ENCODE measurements at places on chromosomes 13 and 19. TPM values are rescaled to one million over a fixed set of nuclear protein-coding genes. Genes with fewer than 3 reads are reported as not detected.
A peak's percentile ranks its signal among the peaks of the same experiment; 100 is the strongest.

- DNase-seq = no peak
Observed at GRCh38 chr19:1503089-1503924, 9.5 kb downstream of the ADAMTSL5 start.

PSG6 gene
- total RNA-seq = 0.17 TPM

OR7C1 gene
- not detected for total RNA-seq

SYT5 gene
- 0.50 TPM for total RNA-seq

DNA sequence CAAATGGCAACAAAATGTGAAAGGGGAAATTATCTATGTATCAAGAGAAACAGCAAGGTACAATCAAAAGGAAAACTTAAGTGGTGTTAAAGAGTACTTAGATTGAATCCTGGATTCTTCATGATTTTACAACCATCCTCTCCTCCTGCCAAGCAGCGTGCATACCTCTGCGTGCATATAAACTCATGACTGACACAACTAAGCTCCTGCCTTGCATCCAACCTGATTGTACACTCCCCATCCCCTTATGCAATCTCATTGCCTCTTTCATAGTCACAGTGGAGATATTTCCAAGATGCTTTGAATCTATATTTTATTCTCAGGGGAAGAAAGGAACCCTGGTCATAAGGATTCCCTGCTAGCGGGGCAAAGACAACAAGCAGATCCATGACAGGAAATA, 499.9 kb downstream of the KCTD12 start:
- DNase-seq = no peak

GRCh38 chr19:4748589-4748988, 24.9 kb upstream of the DPP9 start:
- no peak for DNase-seq

DNA sequence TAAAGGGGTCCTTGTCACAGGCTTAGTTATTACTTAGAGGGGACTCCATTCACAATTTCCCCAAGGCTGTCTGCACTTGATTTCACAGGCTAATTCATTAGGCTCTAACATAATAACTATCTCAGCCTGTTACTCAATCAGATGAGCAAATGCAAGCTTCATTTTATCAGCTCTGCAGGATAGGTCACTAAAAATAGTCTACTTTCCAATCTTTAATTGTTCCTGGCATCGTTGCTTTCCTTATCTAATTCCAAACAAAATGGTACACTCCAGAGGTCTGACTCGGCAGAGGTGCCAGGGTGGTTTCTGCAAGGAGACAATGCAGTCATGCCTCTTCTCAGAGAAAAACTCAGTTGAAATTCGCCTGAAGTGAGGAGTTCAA, 69.7 kb upstream of the SLC15A1 start:
- peak; percentile 72 for DNase-seq

UPK1A gene
- not detected for total RNA-seq

GRCh38 chr19:41288673-41289530, 21.1 kb upstream of the CCDC97 start:
- no peak for DNase-seq

DNA sequence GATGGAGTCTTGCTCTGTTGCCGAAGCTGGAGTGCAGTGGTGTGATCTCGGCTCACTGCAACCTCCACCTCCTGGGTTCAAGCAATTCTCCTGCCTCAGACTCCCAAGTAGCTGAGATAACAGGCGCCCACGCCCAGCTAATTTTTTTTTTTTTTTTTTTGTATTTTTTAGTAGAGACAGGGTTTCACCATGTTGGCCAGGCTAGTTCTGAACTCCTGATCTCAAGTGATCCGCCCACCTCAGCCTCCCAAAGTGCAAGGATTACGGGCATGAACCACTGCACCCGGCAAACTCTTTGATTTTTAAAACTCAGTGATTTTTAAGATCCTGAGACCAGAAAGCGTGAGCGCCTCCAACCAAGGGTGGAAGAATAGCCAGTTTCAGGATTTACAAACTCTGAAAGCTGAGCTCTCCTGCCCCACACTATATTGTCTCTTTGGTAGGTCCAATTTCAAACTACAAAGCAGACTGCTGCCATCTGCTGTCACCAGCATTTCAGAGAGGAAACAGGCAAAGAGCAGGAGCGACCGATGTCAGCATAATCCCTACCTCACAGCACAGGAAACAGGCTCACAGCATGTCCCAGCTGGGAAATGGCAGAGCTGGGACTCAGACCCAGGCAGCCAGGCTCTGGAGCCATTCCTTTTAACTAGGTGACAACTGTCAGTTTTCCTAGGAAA, 9.2 kb downstream of the NOSIP start:
- no peak for DNase-seq

CGB2 gene
- total RNA-seq = not detected

- no peak for DNase-seq
Observed at GRCh38 chr19:29290853-29291252, 77.9 kb upstream of the UQCRFS1 start.

- DNase-seq = no peak
Observed at GRCh38 chr13:33472446-33472845, 186.9 kb upstream of the STARD13 start.

ZNF878 gene
- total RNA-seq = not detected

DNA sequence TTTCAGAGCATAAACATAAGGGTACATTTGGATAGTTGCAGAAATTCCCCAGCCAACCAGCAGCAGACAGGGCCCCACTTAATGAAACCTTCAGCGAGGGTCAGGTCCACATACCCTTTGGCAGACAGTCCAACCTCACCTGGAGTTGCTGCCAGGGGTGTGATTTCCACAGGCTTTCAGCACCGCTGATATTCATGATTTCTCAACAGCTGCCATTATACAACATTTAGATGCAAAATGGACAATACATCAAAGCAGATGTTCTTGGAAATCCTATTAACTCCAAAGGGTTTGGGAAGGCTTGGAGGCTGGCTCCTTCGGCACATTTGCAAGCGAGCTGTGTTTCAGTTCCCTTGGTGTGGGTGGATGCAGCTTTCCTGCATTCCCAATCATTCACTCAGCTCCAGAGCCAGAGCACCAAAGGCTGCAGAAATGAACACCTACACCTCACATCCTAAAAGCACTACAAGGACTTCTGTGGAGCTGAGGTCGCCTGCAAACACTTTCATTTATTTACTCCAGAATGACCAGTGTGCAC, 147.2 kb upstream of the VSTM2B start:
- DNase-seq = no peak

FFAR3 gene
- not detected for total RNA-seq

TEKTIP1 gene
- total RNA-seq = not detected

DNA sequence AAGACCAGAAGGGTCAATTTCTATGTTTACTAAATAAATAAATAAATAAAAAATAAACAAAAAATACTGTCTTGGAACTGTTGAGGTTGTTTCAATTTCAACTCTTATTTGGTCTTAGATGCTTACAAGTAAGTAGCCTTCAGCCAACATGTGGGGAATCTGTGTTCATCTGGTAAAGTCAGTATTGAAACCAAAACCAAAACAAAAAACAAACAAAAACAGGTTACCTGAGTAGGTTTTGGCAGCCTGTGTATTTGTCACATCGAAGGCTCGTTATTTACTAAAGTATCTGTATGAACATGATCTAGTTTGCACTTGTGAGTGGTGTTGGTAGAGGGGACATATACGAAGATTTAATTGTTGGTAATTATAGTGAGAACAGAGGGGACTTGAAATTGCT, 471.5 kb downstream of the SLITRK5 start:
- no peak for DNase-seq

C3 gene
- total RNA-seq = 1.2 TPM

DNA sequence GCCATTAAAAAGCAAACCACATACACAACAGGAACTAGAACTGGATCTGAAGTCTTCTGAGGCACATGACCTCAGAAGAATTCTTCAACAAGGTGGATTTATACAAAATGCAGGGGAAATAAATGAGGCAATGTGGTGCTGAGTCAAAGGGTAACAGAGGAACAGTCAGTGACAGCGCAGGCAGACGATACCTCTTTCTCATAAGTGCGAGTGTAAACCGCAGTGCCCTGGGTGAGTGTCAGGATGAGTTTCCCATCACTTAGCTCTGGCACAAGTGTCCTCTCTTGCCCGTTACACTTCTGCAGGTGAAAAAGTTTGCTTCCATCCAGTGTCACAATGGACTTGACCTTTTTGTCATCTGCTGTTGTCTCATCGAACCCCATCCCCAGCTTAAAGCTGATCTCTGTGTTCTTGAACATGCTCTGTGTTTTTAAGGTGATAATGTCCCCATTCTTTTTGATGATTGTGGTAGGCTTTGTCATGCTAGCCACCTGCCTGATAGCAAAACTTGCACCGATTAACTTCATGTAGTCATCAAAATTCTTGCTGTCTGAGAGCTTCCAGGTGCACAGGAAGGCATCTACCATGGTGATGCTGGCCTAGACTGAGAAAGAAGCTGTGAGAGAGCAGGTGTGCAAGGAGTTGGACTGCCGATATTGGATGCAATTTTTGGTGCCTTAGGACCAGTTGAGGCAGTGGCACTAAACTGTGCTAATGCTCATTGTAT, 97.3 kb downstream of the AKAP11 start:
- no peak for DNase-seq

GRCh38 chr13:65763811-65764210, 1466.3 kb downstream of the PCDH9 start:
- no peak for DNase-seq

CEACAM3 gene
- not detected for total RNA-seq

- DNase-seq = no peak
Observed at GRCh38 chr13:84870190-84870589, 929.0 kb downstream of the SLITRK6 start.

DNA sequence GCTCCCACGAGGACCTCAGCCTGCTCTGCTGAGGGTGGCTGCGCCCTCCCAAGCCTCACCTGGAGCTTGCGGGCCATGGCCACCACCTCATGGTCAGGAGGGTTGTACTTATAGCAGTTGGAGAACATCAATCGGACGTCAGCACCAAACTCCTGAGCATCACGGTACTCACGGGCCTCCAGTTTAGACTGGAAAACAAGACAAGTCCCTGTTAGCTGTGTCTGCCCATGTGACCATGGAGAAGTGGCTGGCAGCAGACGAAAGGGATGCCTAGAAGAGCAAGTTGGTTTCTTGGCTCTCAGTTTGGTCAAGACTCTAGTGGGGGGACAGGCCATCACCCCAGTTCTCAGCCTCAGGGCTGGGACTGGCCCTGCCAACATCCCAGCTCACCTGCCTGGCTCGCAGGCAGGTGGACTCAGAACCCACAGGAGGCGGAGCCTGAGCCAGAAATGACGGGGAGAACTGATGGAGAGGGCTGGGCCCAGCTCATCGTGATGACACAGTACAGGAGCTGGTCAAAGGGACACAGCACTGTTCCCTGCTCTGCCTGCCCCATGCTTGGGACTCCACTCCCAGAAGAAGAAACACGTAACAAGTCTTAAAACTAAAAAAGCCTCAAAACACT, 31.2 kb upstream of the EPHX3 start:
- no peak for DNase-seq

DNA sequence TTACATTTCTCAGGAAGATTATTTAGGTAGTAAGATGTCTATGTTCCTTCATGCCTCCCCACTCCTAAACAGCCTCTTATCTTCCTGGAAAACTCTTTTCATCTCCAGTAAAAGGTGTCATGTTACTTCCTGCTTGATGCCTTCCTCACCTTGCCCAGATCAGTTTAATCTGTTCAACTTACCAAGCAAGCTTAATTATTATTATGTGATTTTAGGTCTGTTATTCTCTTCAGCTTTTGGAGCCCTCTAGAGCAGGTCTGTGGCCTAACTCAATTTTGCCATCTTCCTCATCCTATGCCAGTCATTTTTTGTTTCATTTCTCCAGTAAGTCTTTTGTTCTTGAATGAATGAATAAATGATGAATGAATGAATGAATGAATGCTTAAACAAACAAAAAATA, 528.4 kb downstream of the DCT start:
- DNase-seq = no peak

TMC4 gene
- total RNA-seq = 0.26 TPM

ZNF709 gene
- total RNA-seq = 4.8 TPM

DNA sequence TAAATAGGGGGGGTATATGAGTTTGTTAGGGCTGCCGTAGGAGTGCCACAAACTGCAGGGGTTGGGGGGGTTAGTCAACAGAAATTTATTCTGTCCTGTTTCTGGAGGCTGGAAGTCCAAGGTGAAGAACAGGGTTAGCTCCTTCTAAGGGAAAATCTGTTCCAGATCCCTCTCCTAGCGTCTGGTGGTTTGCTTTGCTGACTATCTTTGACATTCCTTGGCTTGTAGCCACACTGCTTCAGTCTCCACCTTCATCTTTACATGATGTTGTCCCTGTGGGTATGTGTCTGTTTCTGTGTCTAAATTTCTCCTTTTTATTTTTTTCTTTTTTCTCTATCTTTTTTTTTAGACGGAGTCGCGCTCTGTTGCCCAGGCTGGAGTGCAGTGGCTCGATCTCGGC, 8.1 kb upstream of the ICAM1 start:
- DNase-seq = peak; percentile 56

- no peak for DNase-seq
Observed at GRCh38 chr13:30873499-30873898, 32.6 kb upstream of the MEDAG start.

- DNase-seq = no peak
Observed at GRCh38 chr13:20696073-20696472, 7.4 kb upstream of the IL17D start.

KLF1 gene
- under 0.01 TPM for total RNA-seq

TNFRSF19 gene
- 214 TPM for total RNA-seq

SIN3B gene
- total RNA-seq = 32.9 TPM

TM9SF2 gene
- total RNA-seq = 95.3 TPM

NPAS1 gene
- 0.26 TPM for total RNA-seq

C19orf18 gene
- 0.83 TPM for total RNA-seq

- DNase-seq = no peak
Observed at GRCh38 chr19:47694466-47695273, 18.6 kb upstream of the EHD2 start.

KLHL1 gene
- total RNA-seq = not detected

Measured in fibroblast of lung (primary cell).